EH (cell line): ENCODE measurements at places on chromosomes 4 and X.
A peak's percentile ranks its signal among the peaks of the same experiment; 100 is the strongest.

- no peak for DNase-seq
Observed at GRCh38 chrX:152038804-152039203, 64.3 kb upstream of the GABRE start.

DNA sequence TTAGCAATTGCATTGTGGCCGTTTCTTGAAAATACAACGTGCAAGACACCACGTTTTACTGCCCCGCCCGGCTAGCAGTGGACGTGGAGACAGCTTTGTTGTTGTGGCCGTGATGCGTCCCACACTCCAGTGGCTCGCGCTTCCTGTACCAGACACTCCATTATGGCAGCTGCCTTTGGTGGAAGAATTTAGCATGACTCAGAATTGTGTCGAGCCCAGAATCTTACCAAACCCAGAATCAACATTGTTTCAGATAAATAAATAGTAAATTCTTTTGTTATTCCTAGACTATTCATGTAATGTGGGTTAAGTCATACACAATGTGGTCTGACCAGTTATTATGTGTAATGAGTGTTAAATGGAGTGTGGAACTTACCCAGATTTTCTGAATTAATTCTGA, 25.3 kb upstream of the S100P start:
- peak; percentile 90 for DNase-seq

- no peak for DNase-seq
Observed at GRCh38 chr4:820230-821172, 5.4 kb downstream of the CPLX1 start.

DNA sequence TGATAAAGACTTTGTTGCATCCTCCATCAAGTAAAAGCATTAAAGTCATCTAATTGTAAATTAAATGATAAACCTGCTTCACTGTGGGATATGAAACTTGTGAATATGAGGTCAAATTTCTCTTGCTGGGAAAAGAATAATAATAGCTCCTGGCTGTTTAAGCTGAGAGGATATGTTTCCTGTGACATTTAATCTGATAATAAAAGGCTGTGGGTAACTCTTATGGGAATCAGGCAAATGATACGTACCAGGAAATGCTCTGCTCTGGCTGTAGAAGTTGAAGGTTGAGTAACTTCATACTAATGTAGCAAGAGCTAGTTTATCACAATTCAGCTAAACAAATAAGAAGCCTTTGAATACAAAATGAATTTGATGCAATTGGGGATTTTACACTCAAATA, 574.6 kb downstream of the RAPGEF2 start:
- DNase-seq = no peak

DNA sequence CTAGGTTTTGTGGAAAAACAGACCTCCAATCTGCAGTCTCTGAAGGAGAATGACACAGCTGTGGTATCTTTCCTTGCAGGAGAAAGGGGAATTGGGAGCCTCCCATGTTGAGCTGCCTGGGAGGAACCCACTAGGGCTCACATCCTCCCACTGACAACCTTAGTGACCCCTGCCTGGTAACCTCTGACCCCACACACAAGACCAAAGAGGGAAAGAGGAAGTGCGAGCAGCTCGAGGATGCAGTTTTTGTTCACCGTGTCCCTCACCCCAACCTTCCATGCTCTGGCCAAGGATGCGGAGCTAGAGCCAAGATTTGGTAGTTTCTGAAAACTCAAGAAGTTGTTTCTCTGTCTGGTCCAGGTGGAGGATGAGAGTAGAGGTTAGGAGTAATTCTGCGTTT, 5.4 kb upstream of the ZXDA start:
- DNase-seq = no peak

GRCh38 chrX:13605611-13606010, 36.2 kb downstream of the EGFL6 start:
- no peak for DNase-seq

DNA sequence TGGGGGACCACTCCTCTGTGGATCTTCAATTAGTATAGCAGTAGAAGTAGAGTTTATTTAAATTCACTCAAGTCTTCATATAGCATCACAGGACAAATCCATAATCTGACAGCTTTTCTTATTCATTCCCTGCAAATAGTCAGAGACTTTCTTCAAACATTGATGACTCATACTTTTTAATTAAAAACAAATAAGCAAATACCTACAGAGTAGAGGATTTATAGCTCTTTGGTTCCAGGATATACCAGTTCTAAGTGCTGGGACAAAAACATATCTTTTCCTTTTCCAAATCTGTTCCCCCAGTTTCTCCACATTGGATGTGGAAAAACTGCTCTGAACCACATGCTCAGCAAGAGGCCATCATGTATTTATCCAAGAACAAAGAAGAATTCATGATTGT, 24.1 kb downstream of the EMCN start:
- peak; percentile 64 for DNase-seq

- peak; percentile 98 for DNase-seq
Observed at GRCh38 chr4:125891597-125892258, 577.0 kb downstream of the FAT4 start.

- DNase-seq = no peak
Observed at GRCh38 chrX:150698981-150699380, 5.8 kb downstream of the MTMR1 start.

GRCh38 chrX:5991393-5991792, 237.3 kb downstream of the NLGN4X start:
- DNase-seq = no peak

DNA sequence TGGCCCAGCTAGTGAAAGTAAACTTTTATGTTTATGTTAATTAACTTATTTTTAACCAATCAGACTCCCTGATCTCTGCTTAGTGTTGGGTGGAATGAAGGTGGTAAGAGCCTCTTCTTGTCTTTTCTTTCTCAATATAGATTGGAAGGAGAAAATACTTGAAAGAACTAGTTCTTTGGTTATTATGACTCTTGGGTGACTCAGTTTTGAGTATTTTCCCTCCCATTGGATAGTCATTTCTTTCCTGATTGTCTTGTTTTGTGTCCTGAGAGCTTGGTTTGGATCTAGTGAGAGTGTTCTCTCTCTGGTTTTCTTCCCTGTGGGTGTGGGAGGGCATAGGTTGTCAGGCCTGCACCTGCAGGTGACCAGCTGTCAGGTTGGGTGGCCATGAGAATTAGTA, 172.0 kb upstream of the GLRA2 start:
- DNase-seq = no peak

GRCh38 chr4:40629401-40630334, at the start of gene RBM47:
Gene RBM47, minus strand, starts transcription at chr4:40629864. Its CDS starts 190,971 bp downstream, at chr4:40438893.
- DNase-seq = peak; percentile 58

DNA sequence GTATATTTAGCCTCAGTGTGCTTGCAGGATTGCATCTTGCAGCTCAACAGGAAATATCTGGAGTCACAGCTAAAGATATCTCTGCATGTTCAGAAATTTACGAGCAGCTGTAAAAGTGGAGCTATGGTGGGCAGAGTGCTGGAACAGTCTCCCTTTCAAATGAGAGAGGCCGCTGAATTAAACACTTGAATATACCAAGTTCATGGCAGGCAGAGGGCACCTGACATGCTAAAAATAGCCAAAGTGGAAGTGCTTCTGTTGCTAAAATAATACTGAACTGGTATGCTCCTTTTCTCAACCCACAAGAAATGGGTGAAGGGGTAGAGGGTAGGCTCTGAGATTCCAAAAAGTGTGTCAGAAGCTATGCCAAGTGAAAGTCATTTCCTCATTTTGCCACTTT, 98.1 kb downstream of the MGST2 start:
- DNase-seq = peak; percentile 49

- DNase-seq = no peak
Observed at GRCh38 chrX:6067600-6067999, 161.1 kb downstream of the NLGN4X start.

DNA sequence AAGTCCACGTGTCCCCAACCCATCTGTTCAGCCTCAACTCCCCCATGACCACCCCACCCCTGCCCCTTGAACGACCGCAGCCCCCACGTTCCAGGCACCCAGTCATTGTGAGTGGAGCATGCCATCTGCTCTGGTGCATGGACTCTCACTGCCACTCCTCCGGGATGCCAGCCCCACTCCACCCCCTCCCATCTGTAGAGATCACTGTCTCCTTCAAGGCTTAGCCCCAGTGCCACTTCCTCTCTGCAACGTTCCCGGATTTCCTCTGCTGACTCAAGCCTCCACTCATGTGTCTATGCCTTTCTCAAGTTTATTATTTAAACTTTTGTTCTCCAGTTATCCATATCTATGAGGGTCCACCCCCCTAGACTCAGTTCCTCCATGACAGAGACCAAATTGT, 54.0 kb downstream of the MAML3 start:
- no peak for DNase-seq

DNA sequence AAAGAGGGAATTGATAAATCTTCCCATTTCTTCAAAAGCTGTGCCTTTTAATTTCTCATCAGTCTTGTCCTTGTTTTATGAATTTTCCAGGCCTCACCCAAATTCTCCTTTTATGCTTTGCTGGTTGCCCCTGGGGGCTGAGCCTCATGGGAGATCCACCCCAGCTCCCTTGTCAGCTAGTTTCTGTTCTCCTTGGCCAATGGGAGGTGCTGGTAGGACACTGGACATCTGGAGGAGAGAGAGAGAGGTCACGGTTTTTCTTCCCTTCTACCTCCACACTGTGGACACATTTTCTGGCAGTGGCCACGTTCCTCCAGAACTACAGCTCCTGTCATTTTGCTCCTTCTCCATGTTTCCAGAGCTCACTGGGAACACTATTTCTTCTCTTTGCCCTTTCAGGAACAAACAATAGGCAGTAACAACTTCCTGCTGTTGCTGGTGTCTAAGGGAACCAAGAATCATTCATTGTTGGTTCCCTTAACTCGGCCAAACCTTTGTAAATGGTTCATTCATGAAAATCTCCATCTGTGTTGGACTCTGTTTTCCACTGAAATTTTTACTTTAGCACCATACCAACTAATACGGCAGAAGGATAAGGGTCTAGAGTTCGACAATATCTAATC, 334.5 kb downstream of the GPAT3 start:
- DNase-seq = no peak

DNA sequence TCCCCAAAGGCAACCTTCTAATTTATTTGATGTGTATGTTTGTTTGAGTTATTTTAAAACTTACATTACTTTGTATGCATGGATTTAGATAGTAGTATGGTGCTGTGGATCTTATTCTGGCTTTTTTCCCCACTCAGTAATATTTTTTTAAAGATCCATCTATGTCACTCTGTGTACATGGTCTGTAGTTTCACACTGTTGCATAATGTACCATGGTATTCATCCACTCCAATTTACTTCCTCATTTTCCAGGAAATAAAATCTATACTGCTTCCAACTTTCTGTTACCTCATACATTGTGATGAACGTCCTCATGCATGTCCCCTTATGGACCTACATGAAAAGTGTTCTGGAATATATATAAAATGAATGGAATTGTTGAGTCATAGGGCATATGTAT, 17.6 kb downstream of the ARMCX2 start:
- DNase-seq = no peak

DNA sequence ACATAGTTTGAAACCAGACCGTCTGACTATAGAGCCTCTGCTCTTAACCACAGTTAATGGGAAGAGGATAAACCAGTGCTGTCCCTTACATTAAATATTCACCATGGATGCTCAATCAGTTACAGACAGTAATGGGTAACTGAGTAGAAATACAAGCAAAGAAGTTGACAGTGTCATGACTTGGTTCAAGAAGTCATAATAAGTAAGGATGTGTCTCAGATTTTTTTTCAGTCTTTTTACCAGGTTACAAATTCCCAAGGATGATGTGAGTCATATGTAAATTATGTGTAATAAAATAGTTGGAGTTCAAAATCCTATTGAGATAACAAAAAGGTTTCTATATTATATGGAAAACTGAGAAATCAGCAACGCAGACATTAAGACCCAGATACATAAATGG, 31.1 kb downstream of the ZCCHC4 start:
- peak; percentile 44 for DNase-seq

DNA sequence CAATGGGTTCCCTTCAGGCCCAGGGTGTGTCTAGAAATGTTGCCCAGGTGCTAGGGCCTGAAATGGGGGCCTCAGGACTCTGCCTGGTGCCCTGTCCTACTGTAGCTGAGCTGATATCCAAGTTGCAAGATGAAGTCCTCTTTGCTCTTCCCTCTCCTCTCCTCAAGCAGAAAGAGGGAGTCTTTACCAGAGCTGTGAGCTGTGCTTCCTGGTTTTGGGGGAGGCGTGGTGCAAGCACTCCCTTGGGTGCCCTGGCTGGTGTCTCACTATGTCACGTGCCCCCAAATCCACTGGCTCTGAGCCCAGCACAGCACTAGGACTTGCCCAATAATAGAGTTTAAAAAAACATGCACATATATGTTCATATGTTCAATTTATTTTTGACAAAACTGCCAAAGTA, 29.3 kb upstream of the CT47A1 start:
- no peak for DNase-seq

DNA sequence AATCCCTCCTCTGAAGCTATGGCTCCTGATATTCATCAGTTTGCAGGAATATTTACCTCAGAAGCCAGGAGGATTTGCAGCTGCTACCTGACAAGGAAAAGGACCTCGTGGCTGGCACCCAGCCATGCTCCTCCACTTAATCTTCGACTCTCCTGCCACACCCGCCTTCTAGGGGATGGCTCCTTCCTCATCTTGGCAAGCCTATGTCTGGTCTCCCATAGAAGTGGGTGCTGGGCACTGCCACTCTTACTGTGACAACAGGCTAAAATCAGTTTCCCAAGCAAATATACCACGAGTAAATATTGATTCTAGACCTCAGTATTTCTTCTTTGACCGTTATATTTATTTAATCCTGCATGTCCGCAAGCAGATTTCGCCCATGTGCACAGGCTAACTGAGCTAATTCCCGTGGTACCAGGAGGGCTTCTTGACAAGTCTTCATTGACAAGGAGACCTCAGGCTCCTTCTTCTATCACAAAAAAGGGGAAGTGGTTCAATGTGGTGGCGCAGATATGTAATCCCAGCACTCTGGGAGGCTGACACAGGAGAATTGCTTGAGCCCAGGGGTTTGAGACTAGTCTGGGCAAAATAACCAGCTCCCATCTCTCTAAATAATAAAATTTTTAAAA, 52.6 kb upstream of the DCTD start:
- DNase-seq = no peak

DNA sequence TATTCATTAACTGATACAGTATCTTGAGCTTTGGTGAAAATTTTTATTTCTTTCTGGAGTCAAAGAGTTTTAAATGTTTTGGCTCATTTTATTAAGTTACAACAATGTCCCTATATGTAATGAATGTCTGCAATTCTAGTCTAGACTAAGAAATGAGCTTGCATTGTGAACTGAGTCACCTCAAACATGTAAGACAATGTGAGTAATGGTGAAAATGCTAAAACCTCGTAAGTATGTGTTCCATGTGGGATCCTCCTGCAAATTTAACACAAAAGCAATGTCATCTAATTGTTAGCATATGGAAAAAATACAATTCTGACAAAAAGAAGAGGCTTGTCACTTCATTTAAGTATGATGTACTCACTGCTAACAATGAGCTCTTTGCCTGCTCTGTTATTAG, 480.5 kb upstream of the FSTL5 start:
- no peak for DNase-seq

DNA sequence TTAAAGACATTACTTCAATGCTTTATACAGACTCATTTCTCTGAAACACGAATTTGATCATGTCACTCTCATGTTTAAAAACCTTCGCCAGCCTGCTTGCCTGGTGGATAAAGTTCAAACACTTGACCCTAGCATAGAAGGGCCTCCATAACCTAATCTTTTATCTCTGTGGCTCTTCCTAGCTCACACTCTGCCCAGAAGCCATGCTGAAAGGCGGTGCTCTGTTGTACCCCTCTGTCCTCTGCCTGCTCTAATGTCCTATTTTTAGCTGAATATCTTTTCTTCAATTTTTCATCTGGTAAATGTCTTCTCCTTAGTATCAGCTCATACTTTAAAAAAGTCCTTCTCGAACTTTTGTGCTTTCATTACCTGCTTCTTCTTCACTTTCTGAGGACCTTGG, 302.6 kb upstream of the BOD1L1 start:
- no peak for DNase-seq

- DNase-seq = peak; percentile 87
Observed at GRCh38 chrX:151789179-151789800, 54.7 kb downstream of the CNGA2 start.
